Head of caudate nucleus (tissue), 42 donors: ENCODE measurements at places on chromosomes 6 and 20.

DNA sequence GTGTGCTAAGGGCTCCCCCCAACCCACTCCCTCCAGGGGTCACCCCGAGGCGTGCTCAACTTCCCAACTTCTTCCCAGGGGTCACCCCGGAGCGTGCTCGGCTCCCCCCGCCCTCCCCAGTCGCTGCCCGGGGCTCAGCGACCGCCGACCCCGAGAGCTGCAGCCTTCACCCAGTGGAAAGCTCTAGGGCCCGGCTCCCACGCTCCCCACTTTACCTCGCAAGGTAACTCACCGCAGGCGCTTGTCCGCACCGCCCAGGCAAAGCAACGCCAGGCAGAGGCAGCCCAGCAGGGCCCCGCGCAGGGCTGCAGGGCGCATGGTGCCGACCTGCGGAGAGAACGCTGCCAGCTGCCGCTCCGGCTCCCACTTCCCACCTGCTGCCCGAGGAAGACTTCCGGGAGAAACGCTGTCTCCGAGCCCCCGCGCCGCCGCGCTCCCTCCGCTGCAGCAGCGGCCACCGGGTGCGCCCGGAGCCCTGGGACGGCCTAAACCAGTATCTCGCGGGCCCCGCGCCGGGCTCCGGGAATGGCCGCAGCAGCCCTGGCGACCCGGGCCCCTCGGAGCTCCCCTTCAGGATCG lies 396 bp downstream of the RNASET2 start:
- DNase-seq, result no peak

- no peak for DNase-seq
Observed at GRCh38 chr6:5411414-5411813, 150.1 kb downstream of the FARS2 start.

GRCh38 chr6:25389471-25389870 lies 110.3 kb downstream of the CARMIL1 start:
- no peak for DNase-seq

DNA sequence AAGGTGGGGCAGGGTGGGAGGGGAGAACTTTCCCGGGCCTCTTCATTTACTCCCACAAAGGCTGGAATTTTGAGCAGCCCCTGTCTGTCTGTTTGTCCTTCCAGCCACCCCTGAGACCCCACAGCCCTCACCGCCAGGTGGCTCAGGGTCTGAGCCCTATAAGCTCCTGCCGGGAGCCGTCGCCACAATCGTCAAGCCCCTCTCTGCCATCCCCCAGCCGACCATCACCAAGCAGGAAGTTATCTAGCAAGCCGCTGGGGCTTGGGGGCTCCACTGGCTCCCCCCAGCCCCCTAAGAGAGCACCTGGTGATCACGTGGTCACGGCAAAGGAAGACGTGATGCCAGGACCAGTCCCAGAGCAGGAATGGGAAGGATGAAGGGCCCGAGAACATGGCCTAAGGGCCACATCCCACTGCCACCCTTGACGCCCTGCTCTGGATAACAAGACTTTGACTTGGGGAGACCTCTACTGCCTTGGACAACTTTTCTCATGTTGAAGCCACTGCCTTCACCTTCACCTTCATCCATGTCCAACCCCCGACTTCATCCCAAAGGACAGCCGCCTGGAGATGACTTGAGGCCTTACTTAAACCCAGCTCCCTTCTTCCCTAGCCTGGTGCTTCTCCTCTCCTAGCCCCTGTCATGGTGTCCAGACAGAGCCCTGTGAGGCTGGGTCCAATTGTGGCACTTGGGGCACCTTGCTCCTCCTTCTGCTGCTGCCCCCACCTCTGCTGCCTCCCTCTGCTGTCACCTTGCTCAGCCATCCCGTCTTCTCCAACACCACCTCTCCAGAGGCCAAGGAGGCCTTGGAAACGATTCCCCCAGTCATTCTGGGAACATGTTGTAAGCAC lies 46.0 kb upstream of the TTPAL start:
- DNase-seq, result no peak

GRCh38 chr6:16635810-16636602 lies 125.3 kb downstream of the ATXN1 start:
- DNase-seq, result no peak

- no peak for DNase-seq
Observed at GRCh38 chr20:62227591-62227976, 7.5 kb upstream of the HRH3 start.

- no peak for DNase-seq
Observed at GRCh38 chr6:110322874-110323242, 35.3 kb downstream of the METTL24 start.

- no peak for DNase-seq
Observed at GRCh38 chr20:32527447-32528055, 57.6 kb downstream of the NOL4L start.

GRCh38 chr20:347317-347639 lies 367 bp downstream of the NRSN2 start:
- no peak for DNase-seq

DNA sequence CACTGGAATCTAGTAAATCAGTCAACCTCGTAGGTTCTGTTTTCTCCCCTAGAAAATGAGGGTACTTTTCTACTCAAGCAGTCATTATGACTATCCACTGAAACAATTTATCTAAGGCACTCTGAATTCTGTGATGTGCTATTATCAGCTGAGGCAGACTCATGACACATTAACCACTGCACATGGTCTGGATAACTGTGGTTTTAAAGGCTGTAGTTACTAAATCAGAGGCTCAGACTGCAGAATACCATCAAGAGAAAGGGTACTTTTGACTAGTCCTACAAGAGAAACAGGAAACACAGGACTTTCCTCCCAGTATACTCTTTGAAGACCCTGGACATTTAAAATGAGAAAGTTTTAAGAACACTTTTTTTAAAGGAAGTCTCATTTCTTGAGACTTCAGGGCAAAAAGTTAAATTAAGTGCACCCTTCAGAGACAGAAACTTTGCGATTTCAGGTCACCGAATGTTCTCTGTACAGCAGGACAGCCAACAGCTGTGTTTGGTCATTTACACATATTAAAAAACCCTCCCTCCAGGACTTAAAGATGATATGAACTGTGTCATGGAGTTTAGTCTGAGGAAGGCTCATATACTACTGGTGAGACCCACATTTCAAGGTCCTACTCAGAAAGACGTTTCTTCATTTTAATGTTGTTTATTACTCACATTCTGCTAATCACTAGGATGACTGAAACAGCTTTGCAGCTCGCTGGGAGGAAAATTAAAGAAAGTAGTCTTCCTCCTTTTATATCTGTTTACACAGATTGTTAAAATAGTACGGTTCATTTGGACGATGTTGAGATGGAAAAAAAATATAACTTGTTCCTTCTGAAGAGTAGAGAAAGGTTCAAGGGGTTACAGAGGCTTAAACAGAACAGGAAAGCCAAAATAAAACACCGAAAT lies 19.9 kb downstream of the ATXN1 start:
- no peak for DNase-seq

DNA sequence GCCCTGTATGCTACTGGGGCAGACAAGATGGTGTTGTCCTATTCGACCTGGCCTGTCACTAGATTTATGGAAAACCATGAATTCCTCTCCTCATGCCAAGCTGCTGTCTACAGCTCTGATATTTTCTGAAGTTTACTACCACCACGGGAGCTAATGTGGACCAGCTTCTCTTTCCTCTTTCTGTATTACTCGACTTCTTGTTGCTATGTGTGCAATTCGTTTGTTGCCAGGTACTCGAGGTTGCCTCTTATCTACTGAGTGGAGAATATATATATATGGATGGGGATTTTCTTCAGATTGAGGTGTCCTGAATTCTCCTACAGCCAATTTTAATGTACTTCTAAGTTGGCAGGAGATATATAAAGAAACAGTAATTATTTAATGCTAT lies 34.7 kb downstream of the MAN1A1 start:
- no peak for DNase-seq

- DNase-seq, result no peak
Observed at GRCh38 chr6:82248273-82248735, 760 bp upstream of the IBTK start.

DNA sequence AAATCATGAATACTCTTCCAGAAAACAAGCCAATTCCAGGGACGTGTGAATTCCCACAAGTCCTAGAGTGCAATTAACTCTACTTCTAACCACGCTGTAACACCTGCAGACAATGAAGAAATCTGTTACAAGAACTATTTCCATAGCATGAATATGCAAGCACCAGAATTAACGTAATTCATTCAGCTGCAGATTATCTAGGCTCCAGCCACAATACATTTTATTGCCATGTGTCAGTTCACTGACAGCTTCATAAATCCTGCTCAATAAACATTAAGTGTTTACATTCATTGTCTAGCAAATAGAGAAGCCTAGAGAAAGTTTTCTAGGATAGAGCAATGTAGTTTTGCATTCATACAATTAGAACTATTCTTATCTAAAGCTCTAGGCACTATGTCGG lies 1348.5 kb downstream of the GRIK2 start:
- DNase-seq, result no peak

GRCh38 chr20:4190792-4191519 lies 175.6 kb upstream of the RNF24 start:
- no peak for DNase-seq

GRCh38 chr6:33277663-33278391 lies 904 bp downstream of the B3GALT4 start:
- DNase-seq, result no peak

GRCh38 chr6:31204751-31205145 lies 34.3 kb upstream of the POU5F1 start:
- DNase-seq, result no peak

DNA sequence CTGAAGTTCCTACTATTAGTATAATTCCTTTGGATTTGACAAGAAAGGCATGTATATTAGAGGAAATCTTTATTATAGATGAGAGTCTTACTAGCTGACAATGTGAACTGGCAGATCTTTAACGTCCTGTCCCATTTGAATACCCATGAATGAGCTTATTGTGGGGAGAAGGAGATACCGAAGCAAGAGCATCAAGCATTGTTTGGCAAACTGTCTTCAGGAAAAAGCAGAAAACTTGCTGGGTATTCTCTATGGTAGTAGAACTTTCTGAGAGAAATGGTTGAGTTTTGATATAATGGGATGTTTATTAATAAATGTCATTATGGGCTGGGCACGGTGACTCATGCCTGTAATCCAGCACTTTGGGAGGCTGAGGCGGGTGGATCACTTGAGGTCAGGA lies 18.3 kb downstream of the RSPO3 start:
- no peak for DNase-seq

DNA sequence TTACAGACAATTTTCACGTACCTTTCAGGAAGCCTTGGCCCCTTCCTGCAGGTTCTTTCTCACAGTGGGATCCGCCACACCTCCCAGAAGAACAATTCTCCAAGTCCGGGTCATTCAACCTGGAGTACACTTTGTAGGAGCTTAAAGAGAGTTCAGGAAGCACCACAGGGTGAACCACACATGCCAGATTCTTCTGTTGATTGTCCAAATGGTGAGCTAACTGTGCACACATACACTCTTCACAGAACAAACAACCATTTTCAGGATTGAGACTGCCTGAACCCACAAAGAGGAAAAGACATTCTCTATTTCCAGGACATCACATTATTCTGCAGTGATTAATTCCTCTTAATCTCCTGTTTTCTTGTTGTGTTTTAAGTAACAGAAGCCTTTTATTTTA lies 51.0 kb downstream of the SCGN start:
- DNase-seq, result no peak

GRCh38 chr6:144027932-144028587 lies 20.0 kb upstream of the PLAGL1 start:
- no peak for DNase-seq

- no peak for DNase-seq
Observed at GRCh38 chr20:11716239-11716944, 201.3 kb upstream of the BTBD3 start.

DNA sequence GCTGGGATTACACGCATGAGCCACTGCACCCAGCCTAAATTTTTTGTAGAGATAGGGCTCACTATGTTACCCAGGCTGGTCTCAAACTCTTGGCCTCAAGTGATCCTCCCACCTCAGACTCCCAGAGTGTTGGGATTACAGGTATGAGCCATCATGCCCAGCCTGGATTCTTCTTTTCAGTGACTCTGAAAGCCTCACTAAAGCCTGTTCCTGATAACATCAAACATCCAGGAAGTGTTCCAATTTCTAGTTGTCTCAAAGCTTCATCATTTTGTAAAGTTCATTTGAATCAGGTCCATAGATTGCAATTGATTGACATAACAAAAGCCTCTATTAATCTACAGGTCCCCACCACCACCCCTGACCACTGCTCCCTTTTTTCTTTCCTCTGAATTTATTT lies 29.2 kb upstream of the CHMP4B start:
- no peak for DNase-seq

GRCh38 chr20:53195876-53196610 lies 223.9 kb downstream of the TSHZ2 start:
- no peak for DNase-seq

- no peak for DNase-seq
Observed at GRCh38 chr6:6751266-6751596, 162.7 kb downstream of the LY86 start.

GRCh38 chr20:36866164-36866563 lies 9.8 kb upstream of the TLDC2 start:
- DNase-seq, result no peak

DNA sequence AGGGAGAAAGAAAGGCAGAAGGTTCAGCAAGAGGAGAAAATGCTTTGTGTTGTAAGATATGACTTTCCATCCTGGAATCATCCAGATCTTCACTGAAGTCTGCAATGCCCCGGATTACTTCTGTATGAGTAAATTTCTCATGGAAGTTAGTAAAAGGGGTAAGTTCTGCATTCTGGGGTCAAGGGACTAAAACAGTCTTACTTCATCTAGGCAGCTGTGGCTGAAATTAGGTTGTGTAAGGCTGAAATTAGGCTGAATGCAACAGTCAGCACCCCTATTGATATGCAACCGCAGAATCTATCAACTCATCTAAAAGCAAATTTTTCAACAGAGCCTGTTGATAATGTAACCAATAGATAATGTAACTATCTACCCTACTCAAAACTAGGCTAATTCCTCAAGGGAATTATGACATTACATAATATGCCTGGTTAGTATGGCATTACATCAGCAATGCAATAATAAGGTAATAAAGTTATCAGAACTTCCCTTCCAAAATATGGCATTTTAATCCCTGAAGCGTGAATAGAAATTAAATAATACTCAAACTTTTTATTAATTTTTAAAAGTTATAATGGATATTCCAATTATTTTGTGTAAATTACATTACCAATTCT lies 671.7 kb upstream of the CITED2 start:
- no peak for DNase-seq

- DNase-seq, result peak; percentile 50
Observed at GRCh38 chr6:111872401-111873177, 663 bp downstream of the FYN start.
